Pancreas (tissue), 10 donors: ENCODE measurements at places on chromosomes 3 and 15.

- no peak overlapping the region for H3K27ac ChIP-seq
- H3K4me1 ChIP-seq = no peaks in the 10 kb centered on the region
- no peaks in the 10 kb centered on the region for H3K27me3 ChIP-seq
- H3K36me3 ChIP-seq = no peaks in the 10 kb centered on the region
These were observed 205.4 kb downstream of the GREM1 start for GRCh38 chr15:32923176-32923575.

- no peak overlapping the region for H3K4me3 ChIP-seq
- no peak overlapping the region for H3K27ac ChIP-seq
- DNase-seq = no peak
- H3K4me1 ChIP-seq = peaks cover 15% of the 10 kb centered on the region
- H3K36me3 ChIP-seq = no peaks in the 10 kb centered on the region
These were observed 582.2 kb downstream of the FOXP1 start for GRCh38 chr3:71001303-71001830.

GRCh38 chr3:45320986-45321385, 67.4 kb upstream of the LARS2 start:
- no peak overlapping the region for H3K4me3 ChIP-seq
- DNase-seq = no peak
- H3K36me3 ChIP-seq = no peaks in the 10 kb centered on the region
- no peaks in the 10 kb centered on the region for H3K27me3 ChIP-seq

DNA sequence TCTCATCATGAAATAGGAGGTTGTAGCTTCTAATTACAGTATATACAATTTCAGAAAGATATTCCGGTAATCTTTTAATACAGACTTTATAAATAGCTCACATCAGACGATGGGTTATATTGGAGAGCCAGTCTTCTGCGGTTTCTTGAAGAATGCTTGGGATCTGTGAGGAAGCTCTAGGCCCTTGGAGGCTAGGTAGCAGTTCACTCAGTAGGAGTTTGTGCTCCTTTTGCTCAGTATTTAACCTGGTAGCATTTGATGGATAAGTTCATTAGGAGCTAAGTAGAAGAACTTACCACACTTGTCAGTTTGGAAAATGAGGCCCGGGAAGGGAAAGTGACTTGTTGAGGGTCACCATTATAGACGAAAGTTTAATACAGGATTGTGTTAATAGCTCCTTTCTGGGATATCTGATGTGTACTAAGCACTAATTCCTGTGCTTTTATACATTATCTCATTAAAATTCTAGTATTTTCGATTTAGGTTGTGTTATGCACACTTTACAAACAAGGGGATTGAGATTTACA, 2.8 kb downstream of the FNDC3B start:
- H3K4me1 ChIP-seq = peaks cover 18% of the 10 kb centered on the region
- peak overlapping the region; percentile 100 for H3K27ac ChIP-seq
- no peaks in the 10 kb centered on the region for H3K27me3 ChIP-seq
- H3K36me3 ChIP-seq = no peaks in the 10 kb centered on the region

GRCh38 chr3:35946854-35947515, 307.7 kb downstream of the ARPP21 start:
- H3K4me3 ChIP-seq = no peak overlapping the region
- no peak overlapping the region for H3K27ac ChIP-seq
- DNase-seq = no peak
- no peaks in the 10 kb centered on the region for H3K27me3 ChIP-seq
